ENCODE measurements at places on chromosomes 3 and 15.

DNA sequence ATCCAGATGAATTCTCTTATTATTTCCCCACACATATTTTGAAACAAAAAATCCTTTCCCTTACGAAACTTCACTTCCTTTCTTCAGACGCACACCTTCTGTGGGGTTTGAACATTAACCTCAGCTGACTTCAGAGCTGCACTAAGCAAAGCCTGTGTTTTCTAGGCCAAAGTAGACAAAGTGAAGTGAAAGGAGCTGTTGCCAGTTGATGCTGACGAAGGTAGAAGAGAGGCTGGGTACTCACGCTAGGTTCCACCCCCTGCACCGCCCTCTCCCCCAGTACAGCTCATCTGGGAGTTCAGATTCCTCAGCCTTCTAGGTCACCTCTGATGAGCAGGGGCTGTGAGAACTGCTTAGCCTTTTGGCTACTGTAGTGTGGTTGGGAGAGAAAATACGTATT lies 24.1 kb downstream of the DUT start:
- DNase-seq, result no peak

- no peak for DNase-seq
Observed at GRCh38 chr3:42398080-42398479, 12.3 kb downstream of the LYZL4 start.

GRCh38 chr15:100642950-100643338 lies 40.6 kb downstream of the ASB7 start:
- DNase-seq, result no peak

DNA sequence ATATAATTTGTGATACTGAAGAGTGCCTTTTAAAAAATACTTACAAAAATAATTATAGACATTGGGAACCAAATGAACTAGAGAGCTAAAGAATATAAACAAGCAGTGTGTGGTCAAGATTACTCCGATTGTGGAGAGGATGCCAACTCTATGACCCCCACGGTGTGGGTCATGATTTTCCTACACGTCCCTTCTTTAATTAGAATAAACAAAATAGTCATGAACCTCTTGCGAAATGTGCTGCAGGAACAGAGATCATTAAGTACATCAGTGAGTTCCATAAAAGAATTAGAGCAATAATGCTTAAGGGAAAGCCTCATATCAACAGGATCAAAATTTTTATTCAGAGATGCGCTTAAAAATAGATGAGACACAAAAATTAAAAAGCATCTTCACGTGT lies 476.6 kb upstream of the ROBO1 start:
- DNase-seq, result peak; percentile 33

GRCh38 chr3:1766384-1766783 lies 332.3 kb upstream of the CNTN4 start:
- DNase-seq, result no peak

DNA sequence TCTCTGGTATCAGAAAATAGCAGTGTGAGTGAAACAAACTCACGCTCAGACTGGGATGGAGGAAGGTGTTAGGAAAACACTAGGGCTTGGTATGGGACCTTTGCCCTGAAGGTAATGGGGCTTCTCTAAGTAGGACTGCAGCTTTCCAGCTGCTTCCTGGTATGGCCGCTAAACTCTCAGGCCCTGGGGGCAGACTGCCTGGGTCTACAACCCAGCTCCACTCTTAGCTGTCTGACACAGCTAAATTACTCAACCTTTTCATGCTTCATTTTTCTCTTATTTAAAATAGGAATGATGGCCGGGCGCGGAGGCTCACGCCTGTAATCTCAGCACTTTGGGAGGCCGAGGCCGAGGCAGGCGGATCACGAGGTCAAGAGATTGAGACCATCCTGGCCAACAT lies 5.2 kb upstream of the YEATS2 start:
- DNase-seq, result no peak

GRCh38 chr15:60005352-60006202 lies 1.5 kb downstream of the FOXB1 start:
- no peak for DNase-seq

GRCh38 chr15:41984622-41985021 lies 12.3 kb upstream of the EHD4 start:
- DNase-seq, result no peak

- DNase-seq, result peak; percentile 31
Observed at GRCh38 chr15:82571722-82572222, 31.5 kb upstream of the RPS17 start.

GRCh38 chr3:52534281-52535183 lies 875 bp upstream of the NT5DC2 start:
- DNase-seq, result no peak

DNA sequence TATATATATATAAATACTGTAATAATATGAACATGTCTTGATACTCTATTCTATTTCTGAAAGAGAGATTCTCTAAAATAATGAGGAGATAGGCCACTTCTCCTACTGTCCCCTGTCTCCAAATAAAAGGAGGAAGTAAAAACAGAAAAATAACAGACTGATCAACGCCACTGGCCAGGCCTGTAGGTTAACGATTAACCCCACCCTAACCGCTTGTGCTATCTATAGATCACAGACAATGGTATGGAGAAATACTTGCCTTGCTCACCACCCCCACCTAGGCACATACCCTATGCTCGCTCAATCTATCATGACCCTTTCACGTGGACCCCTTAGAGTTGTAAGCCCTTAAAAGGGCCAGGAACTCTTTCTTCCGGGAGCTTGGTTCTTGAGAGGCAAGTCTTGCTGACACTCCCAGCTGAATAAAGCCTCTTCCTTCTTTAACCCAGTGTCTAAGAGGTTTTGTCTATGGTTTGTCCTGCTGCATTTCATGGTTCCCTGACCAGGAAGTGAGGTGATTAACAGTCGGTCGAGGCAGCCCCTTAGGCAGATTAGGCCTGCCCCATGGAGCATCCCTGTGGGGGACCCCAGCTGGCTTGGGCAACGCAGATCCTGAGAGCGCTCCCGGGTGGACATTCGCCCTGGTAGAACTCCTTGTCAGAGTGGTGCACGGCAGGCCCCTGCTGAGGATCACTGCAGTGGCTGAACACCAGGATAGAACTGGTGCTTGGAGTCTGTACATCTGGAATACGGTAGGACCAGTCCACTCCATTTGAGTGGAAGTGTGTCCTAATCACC lies 521.8 kb upstream of the CNTN3 start:
- DNase-seq, result no peak

Data from T1000 (cell line).